Mesothelial cell of epicardium (in vitro differentiated cells): ENCODE measurements at places on chromosomes 12 and 14. TPM values are rescaled to one million over a fixed set of nuclear protein-coding genes. Genes with fewer than 3 reads are reported as not detected.

Gene REP15
- 2.2 to 2.4 TPM (median 2.3 TPM) in 3 replicates for total RNA-seq

- H3K4me1 ChIP-seq: peaks cover 2% of the 10 kb centered on the region
- no peak overlapping the region for H3K4me3 ChIP-seq
- H3K27me3 ChIP-seq: no peaks in the 10 kb centered on the region
- no peak overlapping the region for H3K27ac ChIP-seq
These were observed 11.9 kb downstream of the NAA25 start for GRCh38 chr12:112096667-112097066.

GRCh38 chr12:570435-570920, 92.8 kb downstream of the NINJ2 start:
- peak overlapping the region; percentile 79 for H3K4me3 ChIP-seq
- DNase-seq: no peak
- no peaks in the 10 kb centered on the region for H3K36me3 ChIP-seq
- peak overlapping the region; percentile 66 for H3K27ac ChIP-seq
- H3K27me3 ChIP-seq: peaks cover 4% of the 10 kb centered on the region
- H3K4me1 ChIP-seq: peaks cover 17% of the 10 kb centered on the region

- H3K36me3 ChIP-seq: no peaks in the 10 kb centered on the region
- no peak overlapping the region for H3K4me3 ChIP-seq
- no peaks in the 10 kb centered on the region for H3K27me3 ChIP-seq
- H3K27ac ChIP-seq: peak overlapping the region; percentile 13
- no peak for DNase-seq
These were observed 73.3 kb downstream of the PTHLH start for GRCh38 chr12:27899151-27899661.

DNA sequence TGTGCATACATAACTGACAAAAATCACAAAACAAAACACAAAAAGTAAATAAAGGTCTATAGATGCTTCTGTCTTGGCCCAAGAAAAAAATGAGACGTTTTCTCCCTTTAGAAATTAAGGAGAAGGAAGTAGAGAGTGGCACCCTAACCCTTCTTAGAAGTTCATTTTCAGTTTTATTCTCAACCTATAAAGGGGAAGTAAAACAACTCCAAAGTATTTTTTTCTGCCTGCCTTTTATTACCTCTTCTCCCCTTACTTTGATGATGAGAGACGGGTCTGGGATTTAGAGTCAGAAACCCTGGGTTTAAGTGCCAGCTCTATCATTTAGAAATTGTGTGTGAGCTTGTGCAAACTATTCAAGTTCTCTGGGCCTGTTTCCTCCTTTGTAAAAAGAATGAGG, 2.8 kb downstream of the PRIM1 start:
- DNase-seq: no peak
- H3K27me3 ChIP-seq: no peaks in the 10 kb centered on the region
- peaks cover 4% of the 10 kb centered on the region for H3K36me3 ChIP-seq
- H3K4me1 ChIP-seq: peaks cover 15% of the 10 kb centered on the region
- no peak overlapping the region for H3K4me3 ChIP-seq

DNA sequence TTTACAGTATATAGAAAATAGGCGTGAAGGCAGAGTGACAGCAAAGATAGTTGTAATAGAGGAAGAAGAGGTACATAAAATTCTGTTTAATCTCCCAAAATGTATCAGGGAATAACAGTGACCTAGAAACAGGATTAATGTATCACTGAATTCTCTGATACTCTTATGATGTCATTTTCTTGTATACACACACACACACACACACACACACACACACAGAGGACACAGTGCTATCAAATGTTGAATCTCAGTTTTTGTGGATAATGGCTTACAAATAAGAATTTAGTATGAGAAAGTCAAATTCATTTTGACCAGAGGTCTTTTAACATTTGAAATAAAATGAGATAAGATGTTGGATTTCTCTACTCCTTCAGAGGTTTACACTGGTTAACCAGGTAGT, 4.3 kb upstream of the LRIG3 start:
- peaks cover 5% of the 10 kb centered on the region for H3K27me3 ChIP-seq
- peaks cover 26% of the 10 kb centered on the region for H3K4me1 ChIP-seq
- H3K4me3 ChIP-seq: no peak overlapping the region
- no peak for DNase-seq
- no peaks in the 10 kb centered on the region for H3K36me3 ChIP-seq

Gene COPS7A
- 34.1 to 37.6 TPM (median 34.8 TPM) in 3 replicates for total RNA-seq

- H3K4me3 ChIP-seq: no peak overlapping the region
- DNase-seq: no peak
- peaks cover 46% of the 10 kb centered on the region for H3K4me1 ChIP-seq
- no peak overlapping the region for H3K27ac ChIP-seq
These were observed 37.7 kb downstream of the NCOR2 start for GRCh38 chr12:124529565-124530276.

GRCh38 chr14:32230695-32231280, 27.7 kb upstream of the RNU6-8 start:
- H3K4me3 ChIP-seq: no peak overlapping the region
- H3K4me1 ChIP-seq: peaks cover 36% of the 10 kb centered on the region
- H3K36me3 ChIP-seq: peaks cover 4% of the 10 kb centered on the region
- peak overlapping the region; percentile 11 for H3K27ac ChIP-seq
- H3K27me3 ChIP-seq: no peaks in the 10 kb centered on the region

- DNase-seq: no peak
- no peak overlapping the region for H3K4me3 ChIP-seq
- H3K27me3 ChIP-seq: peaks cover 3% of the 10 kb centered on the region
These were observed 128.9 kb upstream of the CCND2 start for GRCh38 chr12:4144676-4145075.

GRCh38 chr12:55797068-55797467, 20.5 kb downstream of the SARNP start:
- no peaks in the 10 kb centered on the region for H3K4me1 ChIP-seq
- no peak for DNase-seq
- no peak overlapping the region for H3K27ac ChIP-seq

- H3K27me3 ChIP-seq: no peaks in the 10 kb centered on the region
- peaks cover 53% of the 10 kb centered on the region for H3K36me3 ChIP-seq
- H3K27ac ChIP-seq: no peak overlapping the region
- H3K4me1 ChIP-seq: no peaks in the 10 kb centered on the region
- DNase-seq: no peak
These were observed 13.7 kb upstream of the REP15 start for GRCh38 chr12:27682534-27682933.

- no peak overlapping the region for H3K4me3 ChIP-seq
- H3K27ac ChIP-seq: no peak overlapping the region
- DNase-seq: no peak
- no peaks in the 10 kb centered on the region for H3K27me3 ChIP-seq
- peaks cover 11% of the 10 kb centered on the region for H3K4me1 ChIP-seq
These were observed 120.9 kb downstream of the TMTC1 start for GRCh38 chr12:29662734-29663323.

- no peaks in the 10 kb centered on the region for H3K4me1 ChIP-seq
- H3K4me3 ChIP-seq: no peak overlapping the region
- H3K36me3 ChIP-seq: peaks cover 8% of the 10 kb centered on the region
- H3K27me3 ChIP-seq: no peaks in the 10 kb centered on the region
- no peak overlapping the region for H3K27ac ChIP-seq
These were observed 44.0 kb upstream of the PLBD1 start for GRCh38 chr12:14611640-14612203.

Gene CISTR
- not detected in 3 replicates for total RNA-seq

DNA sequence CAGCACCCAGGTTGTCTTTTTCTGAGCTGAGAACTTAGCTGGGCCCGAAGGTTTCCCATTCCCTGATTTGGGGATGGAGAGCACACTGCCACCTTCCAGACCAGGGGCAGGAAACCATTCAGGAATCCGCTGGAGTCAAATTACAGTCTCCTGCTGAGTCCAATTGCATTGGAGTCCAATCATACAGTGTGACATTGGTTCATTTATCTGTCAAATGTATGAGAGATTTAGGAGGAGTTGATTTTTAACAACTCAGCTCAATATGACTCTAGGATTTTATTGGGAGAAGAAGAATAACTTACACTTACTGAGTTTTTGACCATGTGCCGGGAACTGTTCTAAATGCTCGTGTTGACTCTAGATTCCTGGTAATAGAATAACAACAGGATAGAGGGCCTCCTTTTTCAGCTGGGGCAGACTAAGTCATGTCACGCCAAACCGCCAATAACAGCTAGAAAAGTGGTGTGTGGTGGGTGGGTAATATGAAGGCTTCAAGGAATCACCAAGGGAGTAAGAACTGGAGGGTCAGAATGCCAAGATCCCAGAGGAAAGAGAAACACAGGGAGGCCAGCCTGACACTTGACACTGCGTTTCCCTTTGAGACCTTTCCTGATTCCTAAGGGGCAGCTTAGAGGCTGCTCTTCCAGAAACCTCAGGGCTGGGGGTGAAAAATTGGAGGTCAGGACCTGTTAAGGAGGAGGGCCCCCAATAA, 11.5 kb downstream of the SYNDIG1L start:
- no peak for DNase-seq
- H3K4me1 ChIP-seq: no peaks in the 10 kb centered on the region
- H3K27me3 ChIP-seq: peaks cover 35% of the 10 kb centered on the region
- no peaks in the 10 kb centered on the region for H3K36me3 ChIP-seq
- no peak overlapping the region for H3K27ac ChIP-seq
- H3K4me3 ChIP-seq: no peak overlapping the region

DNA sequence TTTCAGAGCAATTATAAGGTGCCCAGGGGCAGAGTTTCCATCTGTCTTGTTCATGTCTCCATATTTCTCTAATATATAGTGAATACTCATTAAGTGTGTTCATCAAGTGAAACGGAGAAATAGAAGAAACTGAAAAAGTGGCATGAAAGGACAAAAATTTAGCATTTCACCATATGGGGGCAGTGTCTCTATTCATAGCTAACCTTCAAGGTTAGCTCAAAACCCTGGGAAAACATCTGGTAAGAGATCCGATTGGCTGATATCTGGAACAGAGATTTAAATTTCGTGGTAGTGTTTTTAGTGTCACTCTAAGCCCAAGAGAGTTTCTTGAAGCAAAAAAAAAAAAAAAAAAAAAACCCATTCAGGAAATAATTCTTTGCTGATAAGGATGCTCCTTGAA, 367.5 kb downstream of the DAD1 start:
- H3K36me3 ChIP-seq: no peaks in the 10 kb centered on the region
- H3K27ac ChIP-seq: no peak overlapping the region
- no peak for DNase-seq
- peaks cover 13% of the 10 kb centered on the region for H3K4me1 ChIP-seq
- H3K27me3 ChIP-seq: no peaks in the 10 kb centered on the region
- no peak overlapping the region for H3K4me3 ChIP-seq

GRCh38 chr14:83172363-83172762, 1638.7 kb upstream of the SEL1L start:
- H3K4me1 ChIP-seq: no peaks in the 10 kb centered on the region
- H3K27ac ChIP-seq: no peak overlapping the region
- no peaks in the 10 kb centered on the region for H3K36me3 ChIP-seq
- no peak for DNase-seq
- H3K27me3 ChIP-seq: no peaks in the 10 kb centered on the region

GRCh38 chr12:13101821-13102375, 1.6 kb downstream of the GSG1 start:
- peak overlapping the region; percentile 81 for H3K27ac ChIP-seq
- H3K27me3 ChIP-seq: no peaks in the 10 kb centered on the region
- no peak for DNase-seq
- no peaks in the 10 kb centered on the region for H3K36me3 ChIP-seq
- H3K4me3 ChIP-seq: peak overlapping the region; percentile 65
- H3K4me1 ChIP-seq: peaks cover 52% of the 10 kb centered on the region

Gene CARMIL3
- 1.1 to 1.6 TPM (median 1.4 TPM) in 3 replicates for total RNA-seq

DNA sequence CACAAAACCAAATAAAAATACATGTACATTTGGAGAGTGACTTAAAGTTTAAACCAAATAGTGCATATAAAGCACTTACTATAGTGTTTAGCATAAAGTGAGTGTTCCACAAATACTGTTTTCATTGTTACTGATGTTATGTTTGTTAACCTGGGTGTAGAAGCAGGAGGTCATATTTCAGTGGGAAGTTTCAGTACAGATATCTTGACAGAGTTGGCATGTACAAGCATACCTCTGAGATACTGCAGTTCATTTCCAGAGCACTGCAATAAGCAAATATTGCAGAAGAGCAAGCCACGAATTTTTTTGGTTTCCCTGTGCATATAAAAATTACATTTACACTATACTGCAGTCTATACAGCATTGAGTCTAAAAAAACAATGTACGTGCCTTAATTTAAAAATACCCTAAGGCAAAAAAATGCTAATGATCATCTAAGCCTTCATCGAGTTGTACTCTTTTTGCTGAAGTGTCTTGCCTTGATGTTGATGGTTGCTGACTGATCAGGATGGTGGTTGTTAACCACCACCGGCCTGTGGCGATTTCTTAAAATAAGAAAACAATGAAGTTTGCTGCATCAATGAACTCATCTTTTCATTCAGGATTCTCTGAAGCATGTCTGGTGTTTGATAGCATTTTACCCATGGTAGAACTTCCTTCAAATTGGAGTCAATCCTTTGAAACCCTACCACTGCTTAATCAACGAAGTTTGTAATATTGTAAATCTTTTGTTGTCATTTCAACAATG, 361.1 kb upstream of the RPL10L start:
- no peak for DNase-seq
- H3K4me1 ChIP-seq: peaks cover 5% of the 10 kb centered on the region
- H3K4me3 ChIP-seq: no peak overlapping the region
- H3K27me3 ChIP-seq: no peaks in the 10 kb centered on the region

DNA sequence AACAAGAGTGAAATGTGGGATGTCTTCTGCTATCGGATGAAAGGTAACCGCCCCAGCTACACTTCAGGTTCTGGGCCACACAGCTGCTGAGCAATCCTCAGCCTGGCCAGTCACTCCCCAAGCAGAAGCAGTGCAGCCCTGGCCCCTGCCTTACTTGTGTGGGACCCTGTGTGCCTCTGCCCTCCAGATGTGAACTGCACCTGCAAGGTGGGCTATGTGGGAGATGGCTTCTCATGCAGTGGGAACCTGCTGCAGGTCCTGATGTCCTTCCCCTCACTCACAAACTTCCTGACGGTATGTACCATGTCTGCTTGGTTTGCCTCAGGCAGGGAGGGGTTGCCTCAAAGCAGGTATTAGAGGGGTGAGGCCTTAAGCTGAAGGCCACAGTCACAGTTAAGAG, 85.6 kb downstream of the NT5DC3 start:
- H3K4me1 ChIP-seq: no peaks in the 10 kb centered on the region
- H3K27ac ChIP-seq: no peak overlapping the region
- H3K27me3 ChIP-seq: peaks cover 5% of the 10 kb centered on the region

Gene ANKRD9
- total RNA-seq: 22.1 to 23.9 TPM (median 22.7 TPM) in 3 replicates

DNA sequence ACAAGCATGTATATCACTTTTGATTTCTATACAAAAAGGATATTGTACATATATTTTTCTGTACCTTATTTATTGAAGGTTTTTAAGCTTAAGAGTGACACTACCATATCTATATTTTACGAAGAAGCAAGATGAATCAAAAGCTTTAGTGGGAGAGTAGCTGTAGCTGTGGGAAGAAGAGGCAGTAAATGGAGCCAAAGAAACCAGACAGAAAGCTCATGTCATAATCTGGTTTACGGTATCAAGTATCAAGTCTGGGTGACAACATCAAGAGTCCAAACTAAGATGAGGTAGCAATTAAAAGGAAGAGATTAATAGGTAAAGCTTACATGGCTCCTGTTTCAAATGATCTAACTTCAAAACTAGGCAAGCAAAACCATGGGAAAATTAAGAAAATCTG, 54.8 kb downstream of the CEP83 start:
- H3K4me1 ChIP-seq: peaks cover 2% of the 10 kb centered on the region
- DNase-seq: no peak
- no peak overlapping the region for H3K4me3 ChIP-seq
- no peaks in the 10 kb centered on the region for H3K27me3 ChIP-seq

GRCh38 chr12:76173756-76174155, 89.3 kb upstream of the NAP1L1 start:
- H3K4me1 ChIP-seq: no peaks in the 10 kb centered on the region
- H3K4me3 ChIP-seq: no peak overlapping the region
- no peak for DNase-seq
- H3K36me3 ChIP-seq: no peaks in the 10 kb centered on the region
- no peak overlapping the region for H3K27ac ChIP-seq
